ENCODE measurements at places on chromosomes 3 and 15.
A peak's percentile ranks its signal among the peaks of the same experiment; 100 is the strongest.

DNA sequence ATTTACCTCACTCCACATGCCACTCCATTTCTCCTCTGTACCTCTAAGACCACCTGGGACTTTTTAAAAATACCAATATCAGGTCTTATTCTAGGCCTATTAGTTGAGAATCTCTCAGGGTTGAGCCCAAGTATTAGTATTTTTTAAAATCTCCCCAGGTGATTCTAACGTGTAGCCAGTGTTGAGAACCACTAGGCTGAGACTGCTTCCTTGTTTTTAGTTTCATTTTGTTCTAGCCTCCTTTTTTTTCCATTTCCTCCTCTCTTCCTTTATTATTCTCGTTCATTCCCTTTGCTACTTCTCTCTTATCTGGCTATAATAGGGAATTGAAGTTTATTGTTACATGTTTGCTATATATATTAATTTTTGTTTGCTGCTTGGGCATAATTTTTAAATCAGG lies 217.8 kb upstream of the CD96 start:
- no peak for DNase-seq

- no peak for DNase-seq
Measured at GRCh38 chr3:4577721-4578120, 84.6 kb downstream of the ITPR1 start.

DNA sequence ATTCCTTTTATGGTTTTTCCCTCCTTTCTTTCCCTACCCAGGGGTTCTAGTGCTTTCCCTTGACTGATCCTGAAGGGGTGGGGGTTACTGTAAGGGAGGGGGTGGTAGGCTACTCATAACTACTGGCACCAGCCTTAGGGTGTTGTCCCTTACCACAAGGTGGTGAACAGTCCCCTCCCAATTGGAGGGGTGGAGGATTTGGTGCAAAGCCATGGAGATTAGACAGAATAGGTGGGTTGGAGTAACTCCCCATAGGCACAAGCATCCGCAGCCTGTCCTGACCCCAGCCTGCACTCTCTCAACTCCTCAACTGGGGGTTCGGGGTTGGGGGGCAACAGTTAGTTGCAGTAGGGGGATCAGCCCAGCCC lies 2.6 kb upstream of the HYAL2 start:
- no peak for DNase-seq

- no peak for DNase-seq
Measured at GRCh38 chr3:78881501-78881900, 886.3 kb downstream of the ROBO1 start.

GRCh38 chr3:24485511-24485910 lies 9.1 kb downstream of the THRB start:
- no peak for DNase-seq

- DNase-seq = peak; percentile 13
Measured at GRCh38 chr3:127170814-127171213, 22.1 kb upstream of the PRR23E start.

DNA sequence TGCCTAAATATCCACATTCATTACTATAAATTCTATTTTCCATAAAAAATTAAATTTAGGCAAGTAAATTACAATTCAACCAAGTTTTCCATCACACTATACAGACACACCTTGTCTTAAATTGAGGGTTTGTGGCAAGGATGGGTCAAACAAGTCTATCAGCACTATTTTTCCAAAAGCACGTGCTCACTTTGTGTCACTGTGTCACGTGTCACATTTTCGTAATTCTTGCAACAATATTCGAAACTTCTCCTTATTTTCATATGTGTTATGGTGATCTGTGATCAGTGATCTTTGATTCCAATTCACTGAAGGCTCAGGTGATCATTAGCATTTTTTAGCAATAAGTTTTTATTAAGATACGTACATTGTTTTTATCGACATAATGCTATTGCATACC lies 323.3 kb upstream of the CNTN4 start:
- no peak for DNase-seq

DNA sequence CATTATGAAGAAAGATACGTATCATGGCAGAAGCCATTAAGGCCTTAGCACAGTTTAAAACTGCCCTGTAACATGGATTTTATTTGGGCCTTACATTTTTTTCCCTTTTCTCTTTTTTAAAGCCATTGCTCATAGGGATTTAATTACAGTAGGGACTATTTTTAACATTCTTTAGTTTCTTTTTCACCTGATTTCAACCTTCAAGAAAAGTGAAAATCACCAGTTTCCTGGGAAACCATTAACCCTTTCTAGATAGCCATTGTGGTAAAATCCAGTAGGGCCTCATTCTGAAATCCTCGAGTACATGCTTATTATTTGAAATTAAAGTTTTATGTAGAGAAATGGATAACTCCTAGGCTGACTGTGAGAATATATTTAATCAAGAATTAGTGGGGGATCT lies 3.1 kb downstream of the SPRED1 start:
- DNase-seq = no peak

- no peak for DNase-seq
Measured at GRCh38 chr3:125434582-125435011, 59.5 kb upstream of the ZNF148 start.

GRCh38 chr3:15215996-15216395 lies 9.9 kb downstream of the CAPN7 start:
- no peak for DNase-seq

- no peak for DNase-seq
Measured at GRCh38 chr3:170054204-170054603, 16.4 kb downstream of the GPR160 start.

DNA sequence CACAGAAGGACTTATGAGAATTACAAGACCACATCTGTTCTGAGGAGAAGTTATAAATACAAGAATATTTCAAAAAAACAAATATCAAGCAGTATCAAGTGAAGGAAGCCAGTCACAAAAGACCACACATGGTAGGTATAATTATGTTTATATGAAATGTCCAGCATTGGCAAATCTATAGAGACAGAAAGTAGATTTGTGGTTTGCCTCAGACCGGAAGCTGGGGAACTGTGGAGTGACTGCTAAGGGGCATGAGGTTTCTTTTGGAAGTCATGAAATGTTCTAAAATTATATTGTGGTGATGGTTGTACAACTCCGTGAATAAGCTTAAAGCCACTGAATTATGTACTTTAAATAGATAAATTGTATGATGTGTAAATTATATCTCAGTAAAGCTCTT lies 136.9 kb downstream of the FRMD5 start:
- DNase-seq = no peak

DNA sequence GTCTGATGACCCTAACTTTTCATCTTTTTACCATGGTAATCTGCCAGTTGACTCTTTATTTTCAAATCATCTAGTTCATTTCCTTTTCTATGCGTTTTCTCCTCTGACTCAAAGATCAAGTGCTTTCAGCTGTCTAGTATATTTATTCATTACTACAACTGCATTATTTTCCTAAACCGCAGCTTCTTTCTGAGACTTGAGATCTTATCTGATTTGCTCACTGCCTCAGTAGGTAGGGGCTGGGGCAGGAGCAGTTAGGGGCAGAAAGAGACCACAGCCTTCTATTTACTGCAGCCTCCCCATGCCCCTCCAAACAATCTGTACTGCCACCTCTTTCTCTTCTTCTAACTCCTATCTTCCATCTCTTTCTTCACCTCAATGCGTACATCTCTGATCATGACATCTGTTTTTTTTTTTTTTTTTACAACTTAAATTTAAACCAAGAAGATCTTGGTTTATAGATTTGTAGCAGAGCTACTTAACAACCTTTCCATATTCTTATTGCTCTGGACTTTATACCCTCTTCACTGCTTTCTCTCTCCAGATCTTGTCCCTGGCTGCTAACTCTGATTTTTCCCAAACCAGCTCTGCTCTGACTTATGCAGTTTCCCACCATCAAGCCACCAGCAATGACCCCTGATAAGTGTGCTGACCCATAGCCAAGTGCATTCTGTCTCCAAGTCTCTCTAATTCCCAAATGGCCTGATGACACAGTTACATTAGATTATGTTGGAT lies 52.2 kb downstream of the MOBP start:
- no peak for DNase-seq

GRCh38 chr15:26889298-26889898 lies 22.5 kb downstream of the GABRA5 start:
- no peak for DNase-seq

DNA sequence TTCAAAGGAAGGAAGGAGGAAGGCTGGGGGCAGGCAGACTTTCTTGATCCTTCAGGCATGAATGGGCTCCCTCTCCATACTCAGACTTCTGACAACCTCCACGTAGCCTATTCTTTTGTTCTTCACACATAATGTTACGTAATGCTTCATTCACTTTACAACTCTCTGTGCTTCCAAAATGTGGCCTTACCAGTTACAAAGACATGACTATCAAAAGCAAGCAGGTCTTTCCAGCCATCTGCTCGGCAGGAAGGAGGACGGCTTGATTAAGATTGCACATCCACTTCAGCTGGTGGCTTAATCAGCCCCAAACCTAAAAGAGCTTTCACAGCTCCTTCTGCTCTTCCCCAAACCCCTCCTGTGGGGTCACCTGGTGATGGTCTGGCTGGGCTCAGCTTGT lies 263.2 kb downstream of the XXYLT1 start:
- no peak for DNase-seq

DNA sequence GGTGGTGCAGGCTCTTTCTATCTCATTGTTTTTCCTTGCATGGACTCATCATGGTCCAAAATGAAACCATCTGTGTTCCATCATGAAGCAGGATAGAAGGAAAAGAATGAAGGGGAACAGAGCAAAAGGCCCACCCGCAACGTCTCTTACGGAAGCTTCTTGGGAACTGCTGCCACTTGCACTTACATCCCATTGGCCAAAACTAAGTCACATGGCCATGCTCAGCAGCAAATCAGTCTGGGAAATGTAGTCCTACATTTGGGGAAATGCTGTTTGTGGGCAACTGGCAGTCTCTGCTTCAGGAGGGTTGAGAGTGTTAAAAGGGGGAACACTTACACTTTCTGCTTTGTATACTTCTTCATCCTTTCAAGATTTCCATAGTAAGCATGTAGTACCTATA lies 191.6 kb downstream of the SV2B start:
- DNase-seq = no peak

DNA sequence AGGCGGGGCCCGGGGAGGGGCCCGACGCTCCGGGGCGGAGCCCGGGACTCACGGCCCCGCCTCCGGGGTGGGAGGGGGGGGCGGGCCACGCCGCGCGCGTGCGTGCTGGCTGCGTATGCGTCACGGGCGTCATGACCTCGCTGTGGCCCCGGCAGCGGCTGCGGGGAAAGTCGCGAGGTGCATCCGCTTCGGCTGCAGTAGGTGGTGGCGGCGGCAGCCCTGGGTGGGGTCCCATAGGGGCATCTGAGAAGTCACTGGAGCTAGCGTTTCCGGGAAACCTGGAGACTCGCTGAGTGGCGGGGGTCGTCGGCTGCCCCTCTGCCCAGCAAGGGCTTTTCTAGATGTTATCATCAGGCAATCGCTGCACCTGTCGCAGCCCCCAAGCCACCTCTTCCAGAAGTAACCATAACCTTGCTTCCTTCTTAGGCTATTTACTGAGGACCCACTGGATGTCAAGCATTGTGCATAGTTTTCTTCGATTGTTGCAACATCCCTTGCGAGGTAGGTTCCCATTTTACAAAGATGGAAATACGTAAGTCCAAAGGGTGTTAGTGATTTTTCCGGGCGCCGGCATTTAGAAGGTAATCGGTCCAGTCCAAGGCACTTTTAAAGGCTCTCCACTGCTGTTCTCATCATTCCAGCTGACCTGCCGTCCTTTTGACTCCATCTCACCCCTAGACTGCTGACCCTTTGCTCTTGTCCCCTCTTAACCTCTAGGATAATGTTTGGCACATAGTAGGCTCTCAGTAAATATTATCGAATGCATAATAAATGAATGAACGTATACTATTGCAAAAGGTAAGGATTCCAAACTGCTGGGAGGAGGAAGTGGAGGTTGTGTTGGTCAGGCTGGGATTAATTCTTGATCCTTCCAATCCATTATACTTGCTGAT lies at the start of gene GDPGP1:
Gene GDPGP1 (plus strand): TSS at position 114 of the 893 bp plus-strand sequence. CDS start 6,700 bp downstream, outside the sequence.
- peak; percentile 15 for DNase-seq

DNA sequence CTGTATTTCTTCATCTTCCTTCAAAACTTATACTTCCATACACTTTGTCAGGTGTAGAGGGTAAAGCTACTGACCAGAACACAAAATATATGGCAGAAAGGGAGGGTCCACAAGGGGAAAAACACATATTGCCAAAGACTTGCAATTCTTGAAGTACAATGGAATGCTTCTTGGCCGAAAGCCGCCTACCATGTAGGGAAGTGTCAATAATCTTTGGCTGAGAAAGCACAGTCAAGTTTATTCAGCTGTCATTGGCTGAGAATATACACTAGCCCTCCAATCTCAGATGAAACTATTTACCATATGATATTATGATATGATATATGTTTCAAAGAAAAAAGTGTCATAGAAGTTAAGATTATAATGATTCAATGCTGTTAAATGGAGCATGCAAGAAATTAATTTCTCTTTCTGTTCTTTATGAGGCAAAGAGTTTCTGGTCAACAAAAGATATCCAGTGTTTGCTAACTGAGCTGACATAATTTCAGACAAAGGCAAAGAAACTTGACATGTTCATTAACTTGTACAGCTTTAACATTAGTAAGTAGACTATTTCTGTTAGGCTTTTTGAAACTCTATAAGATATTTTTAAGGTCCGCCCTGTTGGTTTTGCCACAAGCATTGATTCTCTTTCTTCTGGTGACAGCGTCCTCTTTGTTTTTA lies 89.0 kb upstream of the LPP start:
- no peak for DNase-seq

DNA sequence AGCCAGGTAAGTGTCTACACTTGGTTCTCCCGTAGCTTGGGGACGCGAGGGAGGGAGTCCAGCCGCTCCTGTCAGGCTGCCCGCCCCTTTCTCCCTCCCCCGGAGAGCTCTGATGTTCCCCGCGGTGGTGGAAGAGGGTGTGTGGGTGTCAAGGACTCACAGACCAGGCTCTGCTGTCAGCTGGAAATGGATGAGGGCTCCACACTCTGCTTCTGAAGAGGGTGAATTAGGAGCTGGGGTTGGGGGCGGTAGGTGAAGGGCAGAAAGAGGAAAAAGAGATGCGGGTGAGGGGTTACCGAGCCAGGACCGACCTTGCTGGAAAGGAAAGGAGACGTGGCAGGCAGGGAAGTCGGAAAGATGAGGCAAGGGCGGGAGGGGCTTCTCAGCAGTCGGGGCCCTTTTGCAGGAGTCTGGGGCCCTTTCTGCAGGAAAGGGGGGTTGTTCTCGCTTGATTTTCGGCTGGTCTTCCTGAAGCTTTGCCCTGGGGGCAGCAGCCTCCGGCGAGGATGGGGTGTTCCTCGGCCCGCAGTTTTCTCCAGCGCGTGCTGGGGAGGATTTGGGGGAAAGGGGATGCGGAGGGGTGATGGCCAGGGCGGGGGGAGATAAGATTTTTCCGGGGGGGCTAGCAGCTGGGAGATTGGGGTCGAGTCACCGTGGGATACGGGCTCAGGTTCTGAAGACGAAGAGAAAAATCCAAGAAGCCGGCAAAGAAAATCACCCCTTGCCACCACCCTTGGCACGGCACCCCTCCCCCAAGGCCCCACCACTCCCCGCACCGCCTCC lies 602 bp upstream of the BAHD1 start:
- no peak for DNase-seq

Data from NCI-H226 (cell line).